G401 (cell line): ENCODE measurements at places on chromosomes 12 and 14. TPM values are rescaled to one million over a fixed set of nuclear protein-coding genes. Genes with fewer than 3 reads are reported as not detected.

Gene LGMN
- 51.2 and 80.3 TPM in 2 replicates for total RNA-seq

Gene SERPINA12
- total RNA-seq = not detected in 2 replicates

Gene EIF2S3B
- 2.2 and 3.3 TPM in 2 replicates for total RNA-seq

Gene FGF23
- not detected in 2 replicates for total RNA-seq
